ENCODE measurements at places on chromosomes 1 and 21.

DNA sequence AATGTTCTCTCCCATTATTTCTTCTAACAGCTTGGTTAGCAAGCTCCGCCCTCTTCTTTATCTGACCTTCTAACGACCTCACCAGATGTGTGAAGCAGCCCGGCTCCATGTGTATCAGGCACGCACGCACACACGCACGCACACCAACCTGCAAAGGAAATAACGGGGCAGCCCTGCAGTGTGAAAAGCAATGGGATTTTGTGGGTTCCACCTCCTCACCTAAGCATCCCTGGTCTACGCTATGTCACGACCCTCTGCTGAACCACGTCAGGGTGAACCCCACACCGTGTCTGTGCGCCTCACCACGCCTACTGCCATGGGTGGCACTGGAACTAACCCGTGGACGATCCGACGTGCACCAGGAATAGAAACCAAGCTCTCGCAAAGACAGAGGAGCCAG, 10.4 kb downstream of the SSU72 start:
- DNase-seq = no peak

- DNase-seq = no peak
These were observed 53.9 kb upstream of the TIAM1 start for GRCh38 chr21:31397939-31398338.

- no peak for DNase-seq
These were observed 122.7 kb downstream of the LMO4 start for GRCh38 chr1:87451229-87451920.

DNA sequence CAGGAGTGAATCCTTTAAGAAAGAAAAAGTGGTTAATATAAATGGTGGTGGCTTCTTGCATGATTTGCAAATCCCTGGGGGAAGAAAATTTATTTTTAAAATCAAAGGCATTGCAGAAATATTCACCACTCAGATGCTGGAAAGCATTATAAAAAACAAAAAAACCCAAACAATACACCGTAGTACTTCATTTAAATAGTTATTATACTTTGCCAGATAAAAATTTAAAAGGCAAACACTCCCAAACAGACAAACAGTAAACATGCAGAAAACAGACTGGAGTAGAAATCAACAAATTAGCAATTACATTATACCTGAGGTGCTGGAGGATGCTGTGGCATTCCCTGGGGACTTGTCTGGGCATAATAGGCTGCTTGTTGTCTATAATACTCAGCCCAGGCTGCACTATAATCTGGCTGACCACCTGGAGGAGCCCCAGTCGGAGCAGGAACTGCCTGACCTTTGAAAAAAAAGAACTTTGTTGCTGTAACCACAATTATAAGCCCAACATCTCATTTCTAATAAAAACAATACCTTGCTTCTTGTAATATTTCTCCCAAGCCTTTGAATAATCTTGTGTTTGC, 29.9 kb downstream of the FUBP1 start:
- peak; percentile 29 for DNase-seq

GRCh38 chr1:187451238-187451637, 622.5 kb downstream of the PLA2G4A start:
- DNase-seq = no peak

GRCh38 chr1:57713501-57713900, 289.6 kb upstream of the DAB1 start:
- no peak for DNase-seq

DNA sequence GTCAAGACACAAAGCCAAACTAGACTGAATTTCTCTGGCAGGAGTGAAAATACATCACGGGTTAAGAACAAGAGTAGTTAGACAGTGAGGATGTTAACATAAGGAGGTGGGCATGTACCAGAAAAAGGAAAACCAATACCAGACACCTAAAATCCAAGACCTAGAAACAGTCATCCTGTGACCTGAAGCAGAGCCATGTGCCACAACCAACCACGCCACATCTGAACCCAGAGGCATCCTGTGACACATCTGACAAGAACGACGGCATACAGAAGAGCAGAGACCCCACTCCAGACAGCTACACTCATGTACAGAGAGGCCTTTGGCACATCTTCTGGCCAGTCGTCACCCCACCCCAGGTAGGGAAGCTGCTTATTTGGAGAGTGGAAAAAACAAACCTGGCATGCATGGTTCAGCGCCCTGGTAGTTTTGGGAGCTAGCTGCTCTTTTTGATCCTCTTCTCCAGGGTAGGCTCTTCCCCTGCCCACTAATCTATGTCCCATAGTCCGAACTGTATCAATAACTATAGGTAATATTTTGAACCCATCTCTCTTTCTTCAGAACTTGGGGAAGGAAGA, 72.1 kb downstream of the SLC45A1 start:
- no peak for DNase-seq

DNA sequence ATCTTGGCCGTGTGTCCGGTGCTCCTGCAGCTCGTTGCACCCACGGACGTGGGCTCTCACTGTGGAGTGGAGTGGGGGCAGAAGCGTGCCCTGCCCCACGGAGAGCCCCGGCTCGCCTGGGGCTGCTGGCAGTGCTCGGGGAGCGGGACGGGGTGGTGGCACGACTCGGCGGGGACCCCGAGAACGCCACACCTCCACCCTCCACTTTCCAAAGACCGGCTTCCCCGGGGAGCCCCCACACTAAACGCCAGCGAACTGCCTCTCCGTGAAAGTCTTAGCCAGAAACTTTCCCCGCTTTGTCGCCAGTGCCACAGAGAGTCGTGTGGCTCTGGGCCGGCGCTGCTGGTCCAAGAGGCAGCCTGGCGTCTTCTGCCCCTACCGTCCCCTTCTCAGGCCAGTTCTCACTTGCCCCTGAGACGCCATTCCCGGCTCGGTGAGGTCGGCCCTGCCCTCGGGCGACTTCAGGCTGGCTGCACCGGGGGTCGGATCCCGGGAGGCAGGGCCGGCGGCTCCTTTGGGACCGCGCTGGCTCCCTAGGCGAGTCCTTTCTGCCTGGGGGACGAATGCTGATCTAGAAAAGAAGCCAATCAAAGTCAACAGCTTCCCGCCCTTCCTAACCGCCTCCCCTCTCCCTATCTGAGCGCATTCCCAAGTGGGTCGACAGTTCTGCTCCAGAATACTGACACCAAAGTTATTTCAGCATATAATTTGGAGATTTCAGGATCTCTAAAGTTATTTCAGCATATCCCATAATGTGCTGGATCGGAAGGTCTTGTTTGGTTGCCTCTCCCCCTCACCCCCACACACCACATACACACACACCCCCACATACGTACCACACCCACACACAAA, 2.6 kb upstream of the SAMD13 start:
- DNase-seq = no peak

- DNase-seq = peak; percentile 30
These were observed 5.9 kb upstream of the NUF2 start for GRCh38 chr1:163315773-163316374.

- no peak for DNase-seq
These were observed 5.9 kb downstream of the IARS2 start for GRCh38 chr1:220099826-220100225.

DNA sequence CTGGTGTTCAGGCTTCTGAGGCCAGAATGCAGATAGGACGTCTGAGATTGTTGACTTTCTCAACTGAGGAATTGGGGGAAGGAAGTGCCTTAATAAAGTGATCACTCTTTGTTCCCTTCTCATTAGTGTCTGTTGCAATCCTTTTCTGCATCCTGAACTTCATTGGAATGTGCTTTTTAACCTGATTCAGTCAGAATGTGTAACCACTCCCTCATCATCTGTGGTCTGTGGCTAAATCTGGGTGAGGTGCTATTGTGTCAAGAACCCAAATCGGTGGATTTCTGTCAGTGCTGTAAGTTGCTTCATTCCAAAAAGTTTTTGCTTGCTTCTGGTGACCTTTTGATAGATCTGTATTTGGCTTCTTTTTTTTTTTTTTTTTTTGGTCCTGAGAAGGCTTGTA, 38.2 kb downstream of the ARID1A start:
- DNase-seq = no peak

GRCh38 chr1:10819198-10819901, 22.9 kb upstream of the CASZ1 start:
- DNase-seq = no peak

DNA sequence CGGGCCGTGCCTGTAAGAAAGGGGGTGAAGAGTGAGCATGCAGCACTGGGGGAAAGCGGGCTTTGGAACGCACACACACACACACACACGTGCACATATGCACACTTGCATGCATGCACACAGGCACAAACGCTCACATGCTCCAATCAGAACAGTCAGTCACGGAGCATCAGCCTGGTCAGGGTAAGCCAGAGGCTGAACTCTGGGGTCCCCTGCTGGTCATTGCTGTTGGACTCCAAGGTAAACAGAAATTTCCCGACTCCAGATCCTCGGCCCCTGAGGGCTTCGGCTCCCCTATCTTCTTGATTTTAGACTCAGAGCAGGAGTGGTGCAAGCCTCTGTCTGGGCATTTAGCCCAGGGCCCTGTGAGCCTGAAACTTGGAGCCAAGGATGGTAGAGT, 54.2 kb downstream of the SYT2 start:
- no peak for DNase-seq

Data from NCI-H1436 (cell line).